ENCODE measurements at places on chromosomes 12 and 14.
A peak's percentile ranks its signal among the peaks of the same experiment; 100 is the strongest.

DNA sequence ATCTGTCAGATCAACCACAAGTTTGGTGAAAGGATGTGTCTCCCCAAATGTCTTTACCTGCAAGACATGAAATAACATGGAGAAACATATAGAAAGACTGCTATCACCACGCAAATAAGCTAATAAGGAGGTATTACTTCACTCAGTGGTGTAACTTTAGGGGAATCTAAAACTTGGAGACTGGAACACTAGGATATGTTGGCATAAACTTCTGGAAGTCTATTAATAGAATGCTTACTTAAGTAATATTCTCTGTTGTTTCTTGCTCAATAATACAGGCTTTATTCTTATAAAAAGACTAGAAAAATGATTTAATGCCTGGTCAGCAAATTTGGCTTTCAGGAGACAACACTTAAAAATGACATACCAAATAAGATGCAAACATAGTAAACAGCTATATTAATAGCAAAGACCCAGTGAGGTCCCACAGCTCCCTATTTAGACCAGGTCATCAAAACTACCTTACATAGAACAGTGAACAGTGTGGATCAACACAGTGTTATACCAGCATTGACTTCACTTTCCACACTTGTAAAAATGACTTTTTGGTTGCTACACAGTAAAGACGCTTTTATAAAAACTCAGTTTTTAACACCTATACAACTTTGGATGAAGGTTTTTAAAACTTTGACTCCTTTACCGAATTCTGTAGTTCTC is 18.9 kb upstream of the HAL start:
- no peak for DNase-seq

GRCh38 chr12:124509300-124509675 is 58.1 kb downstream of the NCOR2 start:
- DNase-seq = no peak

- DNase-seq = no peak
Measured at GRCh38 chr12:99746538-99746937, 99.0 kb downstream of the GARIN6 start.

DNA sequence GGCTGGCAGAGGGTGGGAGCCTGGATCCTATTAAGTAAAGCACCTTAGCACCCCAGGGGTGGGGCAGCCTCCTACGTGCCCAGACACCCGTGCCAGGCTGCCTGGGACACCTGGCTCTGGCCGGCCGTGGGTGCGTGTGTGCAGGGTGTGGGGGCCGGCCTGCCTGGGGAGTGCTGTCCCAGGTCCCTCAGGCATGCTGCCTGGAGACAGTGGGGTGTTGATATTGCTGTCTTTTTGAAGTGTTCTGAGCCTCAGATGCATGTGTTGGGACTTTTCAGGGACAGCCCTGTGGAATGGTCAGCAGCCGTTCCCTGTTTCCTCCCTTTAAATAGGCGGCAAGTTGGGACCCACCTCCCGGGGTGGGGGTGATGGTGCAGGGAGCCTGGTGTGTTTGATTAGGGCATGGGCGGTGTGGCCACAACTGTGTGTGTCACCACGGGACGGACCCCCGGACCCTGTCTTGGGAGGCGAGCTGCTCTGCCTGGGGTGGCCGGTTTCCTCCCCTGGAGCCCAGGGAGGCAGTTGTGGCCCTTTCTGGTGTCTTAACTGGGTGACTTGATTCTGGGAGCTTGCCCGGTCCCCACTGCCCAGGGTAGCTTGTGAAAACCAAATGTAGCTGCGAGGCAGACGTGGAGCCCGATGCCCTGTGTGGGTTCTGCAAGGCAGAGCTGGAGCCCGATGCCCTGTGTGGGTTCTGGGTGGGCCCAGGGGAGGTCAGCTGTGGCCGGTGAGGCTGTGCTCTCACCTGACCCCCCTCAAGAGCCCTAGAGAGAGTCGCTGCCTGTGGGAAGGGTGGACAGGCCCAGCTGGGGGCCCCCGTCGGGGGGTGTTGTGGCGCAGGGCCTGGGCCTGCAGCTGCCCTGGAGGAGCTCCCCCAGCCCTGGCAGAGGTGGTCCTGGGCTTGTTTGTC is 8.2 kb downstream of the ULK1 start:
- DNase-seq = no peak

DNA sequence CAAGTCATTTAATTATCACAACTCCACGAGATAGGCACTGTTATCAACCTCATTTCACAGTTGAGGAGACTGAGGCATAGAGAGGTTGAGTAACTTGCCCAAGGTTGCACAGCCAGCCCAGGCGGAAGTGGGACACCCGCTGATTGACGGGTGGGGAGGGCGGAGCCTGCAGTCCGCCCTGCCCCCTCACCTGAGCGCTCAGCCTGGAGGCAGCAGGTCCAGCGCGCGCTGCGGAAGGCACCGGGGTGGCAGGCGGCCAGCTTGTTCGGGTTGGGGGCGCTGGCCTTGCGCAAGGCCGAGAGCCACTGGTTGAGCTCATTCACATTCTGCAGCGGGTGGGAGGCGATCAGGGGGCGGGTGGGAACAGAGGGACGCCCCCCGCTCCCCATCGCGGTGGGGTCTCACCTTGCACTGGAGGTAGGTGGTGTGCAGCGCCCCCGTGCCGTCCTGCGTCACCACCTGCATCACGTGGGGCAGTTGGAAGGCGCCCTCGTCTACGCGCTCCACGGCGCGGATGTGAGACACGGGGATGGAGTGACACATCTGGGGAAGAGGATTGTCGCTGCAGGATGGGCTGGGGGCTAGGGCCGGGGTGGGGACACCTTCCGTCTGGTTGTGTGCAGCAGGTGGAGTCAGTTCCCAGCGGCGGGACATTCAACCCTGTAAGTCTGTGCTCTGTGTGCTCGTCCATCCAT is 31.7 kb downstream of the RASAL1 start:
- no peak for DNase-seq

- no peak for DNase-seq
Measured at GRCh38 chr14:71554323-71554722, 377.9 kb upstream of the RGS6 start.

- DNase-seq = no peak
Measured at GRCh38 chr12:46965880-46966279, 113.5 kb upstream of the PCED1B start.

GRCh38 chr14:72651081-72651480 is 242.8 kb downstream of the DPF3 start:
- DNase-seq = peak; percentile 28

DNA sequence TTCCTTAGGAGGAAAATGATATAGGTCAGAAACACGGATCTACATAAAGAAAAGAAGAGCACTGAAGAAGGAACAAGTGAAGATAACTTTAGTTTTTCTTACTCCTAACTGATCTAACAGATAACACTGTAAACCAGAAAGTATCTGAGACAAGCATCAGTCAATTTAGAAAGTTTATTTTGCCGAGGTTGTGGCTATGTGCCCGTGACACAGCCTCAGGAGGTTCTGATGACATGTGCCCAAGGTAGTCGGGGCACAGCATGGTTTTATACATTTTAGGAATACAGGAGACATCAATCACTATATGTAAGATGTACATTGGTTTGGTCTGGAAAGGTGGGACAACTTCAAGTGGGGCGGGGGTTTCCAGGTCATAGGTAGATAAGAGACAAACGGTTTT is 23.0 kb downstream of the SAMD15 start:
- DNase-seq = no peak

- no peak for DNase-seq
Measured at GRCh38 chr12:39297891-39298290, 145.0 kb downstream of the KIF21A start.

- no peak for DNase-seq
Measured at GRCh38 chr14:70330596-70330995, 28.9 kb downstream of the COX16 start.

DNA sequence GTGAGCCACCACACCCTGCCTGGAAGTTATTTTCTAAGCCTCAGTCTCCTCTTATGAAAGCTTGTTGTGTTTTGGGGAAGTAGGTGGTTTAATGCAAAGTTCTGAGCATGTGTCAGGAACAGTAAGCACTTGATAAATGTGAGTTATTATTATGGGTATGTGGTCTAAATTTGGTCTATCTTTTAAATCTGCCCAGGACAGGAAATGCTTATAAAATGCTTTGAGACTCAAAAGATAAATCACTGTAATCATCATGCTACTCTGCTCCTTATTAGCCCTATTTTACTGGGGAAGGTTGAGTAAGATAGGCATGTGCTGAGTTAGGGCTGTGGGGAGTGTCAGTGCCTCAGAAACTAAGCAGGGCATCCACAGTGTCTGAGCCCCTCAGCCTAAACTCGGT is 13.1 kb upstream of the SRSF5 start:
- no peak for DNase-seq

GRCh38 chr12:71183018-71183417 is 25.2 kb upstream of the TSPAN8 start:
- peak; percentile 68 for DNase-seq

DNA sequence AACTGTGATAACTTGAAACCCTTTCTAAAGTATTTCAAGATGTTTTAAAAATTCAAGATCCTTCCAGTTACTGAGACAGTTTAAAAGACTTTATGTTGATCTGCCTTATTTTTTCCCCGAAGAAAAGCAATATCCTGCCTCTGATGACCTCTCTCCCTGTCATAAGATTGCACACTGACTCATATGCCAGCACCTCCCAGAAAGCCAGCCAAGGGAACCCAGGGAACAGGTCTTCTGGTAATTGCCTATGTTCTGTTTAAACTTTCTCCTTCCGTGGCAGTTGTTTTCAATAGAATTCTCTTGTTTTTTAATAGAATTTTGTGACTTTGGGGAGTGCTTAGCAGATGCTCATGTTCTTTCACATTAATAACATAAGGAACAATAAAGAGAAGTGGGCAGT is 300.2 kb upstream of the PRKD1 start:
- DNase-seq = peak; percentile 91

DNA sequence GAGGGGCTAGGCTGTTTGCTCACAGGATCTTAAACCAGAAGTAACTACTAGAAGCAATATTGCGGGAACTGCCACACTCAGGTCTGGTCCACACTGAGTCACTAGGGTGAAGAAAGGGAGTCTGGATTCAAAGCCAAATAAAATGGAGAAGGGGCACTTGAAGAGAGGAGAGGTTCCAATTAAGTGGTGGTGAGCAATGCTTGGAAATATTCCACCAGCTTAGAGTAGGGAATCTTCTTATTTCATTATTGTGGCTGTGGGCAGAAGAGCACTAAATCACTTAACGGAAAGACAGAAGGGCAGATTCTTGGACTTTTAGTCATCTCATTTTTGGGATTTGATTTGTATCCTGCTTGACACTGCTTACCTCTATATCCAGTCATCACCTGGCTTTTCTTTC is 48.6 kb upstream of the PPP1R12A start:
- peak; percentile 96 for DNase-seq

DNA sequence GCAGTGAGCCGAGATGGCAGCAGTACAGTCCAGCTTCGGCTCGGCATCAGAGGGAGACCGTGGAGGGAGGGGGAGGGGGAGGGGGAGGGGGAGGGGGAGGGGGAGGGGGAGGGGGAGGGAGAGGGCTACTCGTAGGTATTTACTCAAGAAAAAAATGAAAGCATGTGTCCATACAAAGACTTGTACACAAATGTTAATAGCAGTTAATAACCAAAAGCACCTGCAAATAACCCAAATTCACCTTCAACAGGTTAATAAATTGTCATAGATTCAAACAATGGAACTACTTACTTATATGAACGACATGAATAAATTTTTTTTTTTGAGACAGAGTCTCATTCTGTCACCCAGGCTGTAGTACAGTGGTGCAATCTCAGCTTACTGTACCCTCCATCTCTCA is 152.4 kb downstream of the BRMS1L start:
- DNase-seq = no peak

- peak; percentile 9 for DNase-seq
Measured at GRCh38 chr12:47114481-47114892, 34.7 kb upstream of the AMIGO2 start.

DNA sequence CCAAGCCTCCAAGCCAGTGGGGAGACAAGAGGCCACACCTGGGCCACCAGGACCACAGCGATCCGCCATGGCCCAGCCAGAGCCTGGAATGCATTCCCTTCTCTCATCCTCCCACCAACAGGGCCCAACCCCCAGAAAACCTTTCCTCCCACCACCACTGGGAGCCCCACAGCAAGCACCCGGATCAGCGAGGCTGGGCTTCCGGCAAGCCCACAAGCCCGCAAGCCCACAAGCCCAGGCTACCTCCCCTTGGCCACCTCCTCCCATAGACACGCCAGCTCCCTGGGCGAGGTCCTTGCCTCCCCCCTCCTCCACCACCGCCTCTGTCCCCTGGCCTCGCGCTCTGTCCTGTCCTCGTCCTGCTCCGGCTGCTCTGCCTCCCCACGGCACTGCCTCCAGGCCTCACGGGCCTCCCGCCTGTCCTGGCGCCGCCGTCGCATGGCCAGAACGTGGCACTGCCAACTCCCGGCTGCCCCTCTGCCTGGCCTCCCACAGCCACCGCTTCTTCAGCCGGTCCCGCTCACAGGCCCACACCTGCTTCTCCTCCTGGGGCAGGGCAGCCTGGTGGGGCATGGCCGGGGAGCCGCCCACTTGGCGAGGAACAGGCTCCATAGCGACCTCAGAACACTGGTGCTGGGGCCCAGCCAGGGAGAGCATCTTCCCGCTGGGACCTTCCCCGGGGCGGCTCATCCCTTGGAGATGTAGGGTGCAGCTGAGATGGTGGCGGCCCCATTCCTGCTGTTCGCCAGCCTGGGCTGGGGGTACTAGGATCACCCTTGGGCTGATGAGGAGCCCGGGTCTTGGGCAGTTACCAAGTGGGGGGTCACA is 5.6 kb downstream of the CDK2AP1 start:
- DNase-seq = no peak

- DNase-seq = peak; percentile 71
Measured at GRCh38 chr14:30195941-30196340, 268.3 kb upstream of the PRKD1 start.

DNA sequence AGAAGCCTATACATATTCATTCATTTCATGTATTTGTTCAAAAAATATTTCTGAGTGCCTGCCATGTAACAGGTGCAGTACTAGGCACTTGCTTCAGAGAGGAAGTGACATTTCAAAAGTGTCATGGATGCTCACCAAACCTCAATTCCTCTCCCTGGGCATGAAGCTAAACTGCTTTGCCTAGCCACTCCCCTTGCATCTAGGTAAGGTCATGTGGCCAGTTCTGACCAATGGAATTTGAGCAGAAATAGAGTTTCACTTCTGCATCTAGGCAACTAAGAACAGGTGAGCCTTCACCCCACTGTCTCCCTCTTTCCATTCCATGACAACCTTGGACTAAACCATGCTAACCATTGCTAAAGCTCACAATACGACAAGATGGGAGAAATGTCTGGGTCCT is 27.6 kb downstream of the TC2N start:
- no peak for DNase-seq

DNA sequence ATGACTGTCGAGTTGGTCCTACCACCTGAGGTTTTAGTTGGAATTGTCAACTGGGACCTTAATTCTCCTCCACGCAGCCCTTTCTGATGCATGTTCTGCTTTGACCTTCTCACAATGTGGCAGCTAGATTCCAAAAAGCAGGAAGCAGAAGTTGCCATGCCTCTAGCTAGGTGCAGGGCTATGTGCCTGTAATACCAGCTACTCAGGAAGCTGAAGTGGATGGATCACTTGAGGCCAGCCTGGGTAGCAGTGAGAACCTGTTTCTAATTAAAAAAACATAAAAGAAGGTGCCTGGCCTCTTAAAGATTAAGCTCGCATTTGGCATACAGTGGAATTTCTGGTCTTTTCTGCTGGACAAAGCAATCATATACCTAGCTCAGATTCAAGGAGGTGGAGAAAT is 77.1 kb downstream of the FGD4 start:
- no peak for DNase-seq

Measured in fibroblast of mammary gland (primary cell).